Naive thymus-derived CD4-positive, alpha-beta T cell (primary cell): ENCODE measurements at places on chromosomes 3 and 15.

- peak; percentile 72 for DNase-seq
Observed at GRCh38 chr15:101320501-101321052, 25.5 kb upstream of the SNRPA1 start.

GRCh38 chr15:64634027-64634426, 141.4 kb downstream of the RBPMS2 start:
- DNase-seq = no peak

- DNase-seq = no peak
Observed at GRCh38 chr3:51401735-51402134, 10.7 kb downstream of the RBM15B start.

DNA sequence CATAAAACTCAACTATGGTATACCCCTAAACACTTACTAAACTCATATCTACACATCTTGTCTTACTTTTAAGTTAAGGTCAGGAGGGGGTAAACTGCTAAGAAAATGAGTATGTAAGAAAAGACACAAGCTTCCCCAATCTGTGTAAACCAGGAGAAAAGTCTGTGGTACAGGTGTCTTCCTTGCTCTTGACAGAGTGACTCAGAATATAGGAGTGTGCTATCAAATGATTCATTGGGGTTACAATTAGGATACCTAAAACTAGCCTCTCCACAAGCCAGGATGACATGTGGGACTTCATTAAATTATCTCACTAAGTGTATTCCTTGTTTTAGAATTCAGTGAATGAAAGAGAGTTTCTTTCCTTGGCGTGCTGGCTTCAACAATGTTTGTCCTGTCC, 274.8 kb downstream of the BBX start:
- no peak for DNase-seq

- DNase-seq = no peak
Observed at GRCh38 chr3:9301798-9302197, 52.4 kb upstream of the SRGAP3 start.

GRCh38 chr3:36457667-36458066, 77.4 kb downstream of the STAC start:
- no peak for DNase-seq

- DNase-seq = no peak
Observed at GRCh38 chr15:56099311-56099710, 105.9 kb upstream of the NEDD4 start.
